Activated CD8-positive, alpha-beta memory T cell treated with anti-CD3 and anti-CD28 coated beads for 1 hour (primary cell): ENCODE measurements at places on chromosomes 5 and 9.

DNA sequence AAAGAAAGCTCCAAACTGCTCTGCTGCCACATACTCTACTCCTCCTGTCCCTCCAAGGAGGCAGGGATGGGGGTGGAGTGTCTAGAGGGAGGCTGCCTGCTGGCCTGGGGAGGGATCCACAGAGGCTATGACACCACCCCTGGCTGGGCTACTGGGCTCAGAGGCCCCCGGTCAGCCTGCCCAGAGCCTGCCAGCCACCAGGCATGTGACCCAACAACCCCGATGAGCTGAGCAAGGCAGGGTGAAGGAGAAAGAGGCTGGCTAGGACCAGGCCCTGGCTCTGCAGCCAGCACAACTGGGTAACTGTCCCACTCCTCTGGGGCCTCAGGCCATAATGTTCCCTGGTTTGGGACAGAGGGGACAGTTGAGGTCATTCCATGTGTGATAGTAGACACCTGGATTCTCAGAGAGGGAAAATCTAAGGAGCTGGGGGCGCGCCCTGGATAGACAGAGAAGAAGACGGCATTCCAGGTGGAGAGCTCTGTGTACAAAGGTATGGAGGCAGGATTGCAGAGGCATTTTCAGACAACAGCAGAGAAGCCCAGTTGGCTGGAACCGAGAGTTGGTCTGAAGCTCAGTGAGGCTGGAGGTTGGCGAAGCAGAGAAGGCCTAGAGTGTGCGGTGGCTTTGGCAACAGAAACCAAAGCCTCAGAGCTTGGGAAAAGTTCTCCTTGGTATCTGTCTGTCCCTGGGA lies 33.8 kb upstream of the IL17B start:
- no peak for DNase-seq

- DNase-seq, result no peak
Measured at GRCh38 chr9:130477564-130477963, 32.8 kb downstream of the ASS1 start.

DNA sequence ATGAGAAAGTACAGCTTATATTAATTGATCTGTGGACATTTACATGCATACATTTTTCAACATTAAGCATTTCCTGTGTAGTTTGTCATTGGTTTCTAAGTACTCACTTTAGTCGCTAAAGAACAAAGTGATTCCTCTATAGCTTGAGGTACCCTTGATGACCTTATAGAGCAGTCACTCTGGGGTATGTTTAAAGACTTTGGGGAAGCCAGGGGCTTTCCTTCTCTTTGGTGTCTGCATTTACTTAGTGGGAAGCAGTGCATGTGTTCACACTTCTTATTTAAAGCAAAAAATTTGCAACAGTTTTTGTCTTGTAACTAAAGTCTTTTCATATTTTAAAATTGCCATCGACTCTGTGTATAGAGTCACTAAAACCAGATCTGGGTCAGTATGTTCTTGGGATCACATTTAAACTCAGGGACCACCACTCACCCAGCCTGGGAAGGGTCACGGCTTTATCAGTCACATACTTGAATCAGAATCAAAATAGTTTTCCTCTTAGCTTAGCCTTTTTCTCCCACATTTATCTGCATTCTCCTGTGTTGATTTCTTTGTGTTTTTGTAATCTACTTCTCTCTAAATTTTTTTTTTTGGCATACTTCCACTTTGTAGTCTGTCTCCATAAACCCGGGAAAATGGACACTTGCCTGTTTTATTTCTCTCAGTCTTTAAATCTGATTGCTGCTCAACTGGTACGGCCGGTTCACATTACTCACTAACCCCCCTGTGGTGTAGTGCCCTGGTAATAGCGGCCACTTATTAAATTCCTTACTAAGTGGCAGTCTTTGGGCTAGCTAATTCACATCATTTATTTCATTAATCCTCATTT lies 143.9 kb upstream of the FBN2 start:
- DNase-seq, result no peak

DNA sequence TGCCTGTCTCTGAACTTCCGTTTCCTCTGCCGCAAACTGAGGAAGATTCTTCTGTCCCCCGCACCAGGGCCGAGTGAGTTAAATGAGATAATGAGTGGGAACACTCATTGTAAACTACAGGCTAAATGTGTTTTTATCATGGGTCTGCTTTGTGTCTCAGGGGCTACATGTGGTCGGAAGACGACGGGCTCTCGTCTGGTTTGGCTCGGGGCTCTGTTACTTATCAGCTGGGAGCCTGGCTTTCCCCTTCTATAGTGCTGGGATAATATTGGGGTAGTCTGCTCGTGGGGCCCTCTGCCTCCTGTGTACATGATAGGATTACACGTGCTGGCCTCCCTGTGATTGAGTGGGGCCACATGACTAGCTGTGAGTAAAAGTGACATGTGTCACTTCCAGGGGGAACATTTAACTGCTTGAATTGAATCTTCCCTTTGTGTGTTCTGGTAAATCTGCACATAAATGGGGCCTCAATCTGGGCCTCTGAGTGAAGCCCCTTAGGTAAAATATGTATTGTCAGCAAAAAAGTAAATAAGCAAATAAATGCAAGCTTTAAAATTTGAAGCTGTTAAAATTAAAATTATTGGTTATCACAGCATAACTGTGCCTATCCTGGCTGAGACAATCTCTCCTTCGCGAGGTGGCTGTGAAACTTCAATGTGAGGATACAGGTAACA lies 86.9 kb upstream of the SH3PXD2B start:
- DNase-seq, result no peak

DNA sequence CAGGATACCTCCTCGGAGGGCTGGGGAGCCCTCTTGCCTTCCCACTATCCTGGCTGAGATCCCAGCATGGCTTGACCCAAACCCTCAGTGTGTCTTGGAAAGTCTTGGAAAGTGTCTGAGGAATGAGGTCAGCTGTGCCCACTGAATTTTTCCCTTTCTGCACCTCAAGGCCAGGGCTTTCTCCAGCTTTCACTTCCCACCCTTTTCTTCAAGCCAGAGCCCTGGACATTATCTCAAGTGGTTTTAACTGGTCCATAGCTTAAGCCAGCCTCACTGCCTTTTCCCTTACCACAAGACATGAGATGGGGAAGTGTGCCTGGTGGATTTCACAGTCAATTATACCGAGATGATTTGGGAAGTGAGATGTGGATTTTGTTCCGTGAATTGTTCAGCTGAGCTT lies 35.7 kb upstream of the LHX2 start:
- DNase-seq, result no peak

DNA sequence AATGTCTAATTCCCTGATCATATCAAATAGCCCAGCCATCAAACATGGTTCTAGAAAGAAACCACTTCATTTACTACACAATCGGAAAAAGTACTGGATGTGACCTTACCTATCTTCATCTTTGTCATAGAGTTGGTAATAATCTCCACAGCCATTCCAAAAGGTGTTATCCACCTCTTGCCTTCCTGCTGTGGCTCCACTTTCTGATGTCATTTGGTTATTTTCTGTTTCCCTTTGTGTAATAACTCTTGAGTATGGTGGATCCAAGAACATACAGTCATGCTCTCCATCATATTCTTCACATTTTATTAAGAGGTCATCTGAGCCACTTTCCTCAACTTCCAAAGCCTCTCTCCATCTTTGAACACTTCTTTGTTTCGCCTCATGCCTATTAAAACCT lies 31.7 kb downstream of the PJA2 start:
- no peak for DNase-seq

GRCh38 chr9:133676450-133676849 lies 40.3 kb downstream of the DBH start:
- DNase-seq, result no peak

DNA sequence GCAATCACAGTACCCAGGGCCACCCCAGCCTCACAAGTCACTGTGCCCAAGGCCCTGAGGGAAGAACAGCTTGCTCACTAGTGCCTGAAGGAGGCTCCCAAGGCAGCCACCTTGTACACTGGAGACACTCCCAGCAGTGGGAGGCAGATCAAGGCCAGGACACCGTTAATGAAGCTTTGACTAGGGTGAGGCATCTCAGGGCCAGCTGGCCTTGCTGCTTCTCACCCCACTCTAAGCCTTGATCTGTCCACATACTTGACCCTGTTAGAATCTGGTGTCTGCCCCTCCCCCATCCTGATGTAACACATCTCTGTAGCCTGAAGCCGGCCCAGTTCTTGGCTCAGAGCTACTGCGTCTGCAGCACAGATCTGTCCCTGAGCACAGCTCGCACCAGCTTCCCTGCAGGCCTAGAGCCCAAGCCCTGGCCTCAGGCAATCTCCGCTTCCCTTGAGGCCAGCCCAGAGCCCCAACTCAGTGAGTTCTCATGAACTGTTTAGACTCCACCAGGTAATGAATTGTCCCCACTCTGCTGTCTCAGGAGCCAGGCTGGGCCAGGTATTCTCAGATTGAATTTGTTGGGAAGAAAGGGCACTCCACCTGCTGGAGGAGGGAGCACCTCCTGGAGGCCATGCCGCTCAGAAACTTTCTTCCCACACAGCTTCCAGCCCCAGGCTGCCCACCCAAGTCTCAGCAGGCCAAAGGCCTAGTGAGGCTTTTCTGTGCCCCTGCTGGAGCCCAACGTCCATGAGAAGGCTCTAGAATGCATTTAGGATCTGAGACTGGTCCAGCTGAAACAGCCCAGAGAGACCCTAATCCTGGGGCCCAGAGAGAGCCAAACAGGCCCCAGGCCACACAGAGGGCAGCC lies 13.4 kb upstream of the JADE2 start:
- DNase-seq, result no peak

DNA sequence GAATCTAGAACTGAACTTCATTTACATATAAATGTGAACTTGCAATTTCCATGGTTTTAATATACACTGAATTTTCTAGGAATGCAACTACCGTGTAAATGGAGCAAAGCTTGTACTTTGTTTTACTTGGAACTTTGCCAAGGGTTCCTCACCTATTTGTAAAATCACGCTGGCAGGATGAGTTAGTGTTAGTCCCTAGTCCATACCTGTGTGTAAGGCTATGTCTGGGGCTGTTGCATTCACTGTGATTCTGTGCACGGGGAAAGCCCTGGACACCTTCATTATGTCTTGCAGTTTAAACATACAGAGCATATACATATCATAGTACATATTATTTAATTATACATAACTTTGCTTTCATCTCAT lies 119.9 kb downstream of the PAX5 start:
- DNase-seq, result no peak

DNA sequence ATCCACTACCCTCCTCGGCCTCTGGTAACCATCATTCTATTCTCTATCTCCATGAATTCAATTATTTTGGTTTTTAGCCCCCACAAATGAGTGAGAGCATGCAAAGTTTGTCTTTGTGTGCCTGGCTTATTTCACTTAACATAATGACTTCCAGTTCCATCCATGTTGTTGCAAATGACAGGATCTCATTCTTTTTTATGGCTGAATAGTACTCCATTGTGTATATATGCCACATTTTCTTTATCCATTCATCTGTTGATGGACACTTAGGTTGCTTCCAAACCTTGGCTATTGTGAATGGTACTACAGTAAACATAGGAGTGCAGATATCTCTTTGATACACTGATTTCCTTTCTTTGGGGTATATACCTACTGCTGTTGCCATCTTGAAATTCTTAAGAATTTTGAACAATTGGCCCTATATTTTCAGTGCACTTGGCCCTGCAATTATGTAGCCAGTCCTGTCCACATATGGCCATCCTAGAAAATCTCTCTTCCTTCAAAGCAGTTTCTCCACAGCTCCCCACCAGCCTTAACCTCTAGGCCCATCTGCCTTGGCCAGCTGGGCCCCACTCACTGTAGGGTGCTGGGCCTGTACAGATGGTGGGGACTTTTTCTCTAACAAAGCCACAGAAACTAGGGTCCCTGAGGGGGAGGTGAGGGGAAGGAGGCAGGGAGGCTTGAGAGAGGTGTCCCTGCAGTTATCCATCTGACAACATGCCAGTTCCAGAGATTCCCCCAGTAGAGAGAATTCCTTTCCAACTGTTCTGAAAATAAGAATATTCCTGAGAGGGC lies 81.9 kb upstream of the LHFPL2 start:
- DNase-seq, result no peak

GRCh38 chr5:161299053-161299452 lies 247.5 kb downstream of the GABRB2 start:
- DNase-seq, result no peak

DNA sequence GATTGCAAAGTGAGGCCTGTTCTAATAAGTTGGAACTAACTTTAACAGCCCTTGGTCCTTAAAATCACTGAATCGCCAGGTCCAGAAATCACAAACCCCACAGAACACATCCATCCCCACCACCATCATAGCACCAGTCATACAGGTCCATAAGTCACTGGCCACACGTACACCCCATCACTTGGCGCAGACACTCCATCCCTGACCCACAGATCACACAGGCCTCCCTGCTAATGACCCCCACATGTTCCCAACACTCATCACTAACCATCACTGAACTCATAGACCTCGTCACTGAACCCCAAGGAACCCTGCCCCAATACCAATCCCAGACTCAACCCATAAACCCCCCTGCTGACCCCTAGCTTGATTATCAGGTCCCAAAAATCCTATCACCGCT lies 41.2 kb upstream of the ZNF300 start:
- DNase-seq, result no peak

DNA sequence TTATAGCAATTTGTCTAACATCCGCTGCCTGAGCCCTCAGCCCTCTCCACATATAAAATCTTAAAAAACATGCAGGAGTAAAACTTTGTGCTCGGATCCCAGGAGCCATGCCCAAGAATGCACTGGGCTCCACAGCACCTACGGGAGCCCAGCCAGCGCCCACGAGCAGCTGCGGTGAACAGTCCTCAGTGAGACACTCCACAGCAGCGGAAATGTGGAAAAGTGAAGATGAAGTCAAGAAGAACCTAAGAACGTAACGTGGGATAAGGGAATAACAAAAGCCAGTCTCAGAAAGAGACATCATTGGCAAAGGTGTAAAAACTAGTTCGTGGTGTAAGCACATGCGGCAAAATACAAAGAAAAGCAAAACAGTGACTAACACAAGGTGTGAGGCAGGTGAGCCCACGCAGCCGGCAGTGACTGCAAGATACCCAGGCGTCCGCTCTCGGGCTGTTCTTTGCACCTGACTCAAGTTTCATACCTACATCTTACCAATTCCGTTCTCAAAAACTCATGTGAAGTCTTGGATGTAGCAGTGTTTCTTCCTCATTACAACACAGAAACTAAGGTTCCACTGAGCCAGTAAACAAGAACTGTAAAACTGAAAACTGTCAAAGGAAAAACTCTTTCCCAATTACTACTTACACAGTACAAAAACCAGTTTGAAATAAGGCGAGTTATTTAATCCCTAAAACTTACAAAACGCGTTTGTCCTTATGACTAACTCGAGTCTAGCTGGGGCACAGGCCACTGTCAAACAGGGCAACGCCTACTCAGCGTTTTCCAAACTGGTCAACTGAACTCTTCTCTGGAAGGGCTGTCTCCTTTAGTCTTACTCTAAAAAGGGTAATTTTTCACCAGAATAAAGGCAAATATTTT lies 1.7 kb downstream of the CAMSAP1 start:
- no peak for DNase-seq

DNA sequence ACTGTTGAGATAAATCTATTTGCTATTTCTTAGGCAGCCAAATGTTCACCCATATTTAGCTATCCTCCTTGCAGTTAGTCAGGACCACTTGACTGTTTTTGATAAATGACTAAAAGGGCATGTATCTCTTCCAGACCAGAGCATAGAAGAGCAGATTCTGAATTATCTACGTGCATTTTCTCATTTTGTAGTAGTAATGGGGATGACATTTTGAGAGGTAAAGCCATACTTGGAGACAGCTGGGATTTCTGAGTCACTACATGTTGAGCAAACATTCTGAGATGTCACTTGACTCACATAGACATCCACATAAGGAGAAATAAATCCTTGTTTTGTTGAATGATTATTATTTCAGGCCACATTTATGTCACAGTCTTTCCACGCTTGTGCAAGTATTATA lies 297.6 kb downstream of the CDH10 start:
- DNase-seq, result no peak
